ENCODE measurements at places on chromosomes 2 and 18.
A peak's percentile ranks its signal among the peaks of the same experiment; 100 is the strongest.

GRCh38 chr2:172612051-172612450 is 56.2 kb downstream of the PDK1 start:
- DNase-seq: no peak

- no peak for DNase-seq
Observed at GRCh38 chr2:26772064-26773001, 8.2 kb downstream of the SLC35F6 start.

GRCh38 chr2:172723286-172723685 is 12.4 kb upstream of the RAPGEF4 start:
- DNase-seq: no peak

GRCh38 chr2:239804161-239805042 is 220.7 kb downstream of the NDUFA10 start:
- DNase-seq: no peak

DNA sequence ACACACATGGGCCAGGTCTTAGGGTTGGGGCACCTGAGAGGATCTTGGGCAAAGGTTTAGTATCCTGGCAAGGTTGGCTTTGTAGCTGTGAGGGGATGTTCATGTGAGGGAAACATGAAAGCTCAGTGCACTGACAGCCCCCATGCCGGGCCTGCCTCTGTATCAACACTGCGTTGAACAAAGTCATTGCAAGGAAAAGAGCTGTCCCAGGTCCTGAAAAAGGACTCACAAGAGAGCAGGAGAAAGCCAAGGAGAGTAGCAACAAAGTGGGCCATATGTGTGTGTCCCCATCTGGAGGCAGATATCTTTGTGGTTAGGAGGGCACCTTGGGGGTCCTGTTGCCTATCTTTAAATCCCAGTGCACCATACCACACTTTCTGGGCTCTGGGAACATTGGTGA is 237.8 kb upstream of the THSD7B start:
- DNase-seq: no peak

DNA sequence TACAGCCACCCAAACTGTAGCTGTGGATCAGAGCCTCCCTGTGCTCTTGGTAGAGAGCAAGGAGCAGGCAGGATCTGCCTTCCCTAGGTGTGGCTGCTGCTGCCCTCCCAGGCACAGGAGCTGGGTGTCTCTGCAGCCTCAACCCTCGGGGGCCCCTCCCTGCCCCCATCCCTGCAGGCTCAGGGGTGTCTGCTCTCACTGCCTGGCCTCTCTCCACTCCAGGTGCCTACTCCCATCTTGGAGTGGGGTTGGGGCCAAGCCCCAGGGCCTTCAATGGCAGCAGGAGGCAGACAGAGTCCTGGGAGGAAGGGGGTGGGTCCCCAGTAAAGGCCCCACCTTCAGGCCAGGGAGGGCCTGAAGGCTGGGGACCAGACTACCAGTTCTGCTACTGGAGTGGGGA is 189.7 kb upstream of the OSR1 start:
- no peak for DNase-seq

- DNase-seq: peak; percentile 85
Observed at GRCh38 chr2:219452361-219453317, 18.0 kb downstream of the SPEG start.

- DNase-seq: no peak
Observed at GRCh38 chr18:22363867-22364463, 53.8 kb downstream of the CTAGE1 start.

- no peak for DNase-seq
Observed at GRCh38 chr2:143505542-143505941, 376.3 kb downstream of the ARHGAP15 start.

- no peak for DNase-seq
Observed at GRCh38 chr2:191010887-191011885, 2.8 kb downstream of the STAT1 start.

DNA sequence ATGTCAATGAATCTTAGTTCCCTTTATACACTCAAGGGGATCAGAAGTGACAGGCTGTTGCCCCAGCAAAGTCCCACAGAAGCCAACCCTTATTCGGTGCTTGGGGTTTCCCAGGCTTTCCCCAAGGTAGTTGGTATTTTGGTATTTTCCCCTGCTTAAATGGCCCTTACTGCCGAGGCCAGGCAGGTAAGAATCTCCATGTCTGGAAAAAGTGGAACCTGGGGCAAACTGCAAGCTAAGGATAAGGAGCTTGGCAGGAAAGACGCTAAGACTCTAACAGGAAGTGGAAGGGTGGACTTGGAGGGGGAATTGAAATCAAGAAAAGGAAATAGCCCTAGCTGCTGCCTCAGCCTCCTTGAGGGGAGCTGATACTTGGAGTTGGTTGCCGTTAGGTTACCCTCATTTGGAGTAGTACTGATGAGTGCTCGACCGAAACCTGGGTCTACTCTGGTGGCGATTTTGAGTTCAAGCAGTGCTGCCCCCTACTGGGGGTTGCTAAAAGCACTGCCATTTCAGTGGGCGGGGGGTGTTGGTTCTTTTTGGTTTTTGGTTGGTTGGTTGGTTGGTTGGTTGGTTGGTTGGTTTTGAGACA is 3.3 kb upstream of the GPBAR1 start:
- peak; percentile 5 for DNase-seq

DNA sequence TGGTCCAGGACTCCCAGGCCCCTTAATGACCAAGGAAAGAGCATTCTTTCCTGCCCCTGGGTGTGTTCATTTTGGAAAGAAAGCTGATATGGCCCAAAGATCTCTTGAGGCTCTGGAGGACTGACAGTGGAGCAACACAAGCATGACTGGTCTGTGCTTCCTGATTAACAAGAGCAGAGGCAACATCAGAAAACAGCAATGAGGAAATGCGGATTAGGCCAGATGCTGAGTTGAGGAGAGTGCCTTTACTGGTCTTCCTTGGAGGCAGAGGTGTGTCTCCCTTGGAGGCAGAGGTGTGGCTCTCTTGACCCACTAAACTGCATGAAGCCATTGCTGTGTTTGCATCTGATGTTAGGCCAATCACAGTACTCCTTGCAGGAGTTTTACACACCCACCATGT is 19.9 kb downstream of the IL36B start:
- no peak for DNase-seq

DNA sequence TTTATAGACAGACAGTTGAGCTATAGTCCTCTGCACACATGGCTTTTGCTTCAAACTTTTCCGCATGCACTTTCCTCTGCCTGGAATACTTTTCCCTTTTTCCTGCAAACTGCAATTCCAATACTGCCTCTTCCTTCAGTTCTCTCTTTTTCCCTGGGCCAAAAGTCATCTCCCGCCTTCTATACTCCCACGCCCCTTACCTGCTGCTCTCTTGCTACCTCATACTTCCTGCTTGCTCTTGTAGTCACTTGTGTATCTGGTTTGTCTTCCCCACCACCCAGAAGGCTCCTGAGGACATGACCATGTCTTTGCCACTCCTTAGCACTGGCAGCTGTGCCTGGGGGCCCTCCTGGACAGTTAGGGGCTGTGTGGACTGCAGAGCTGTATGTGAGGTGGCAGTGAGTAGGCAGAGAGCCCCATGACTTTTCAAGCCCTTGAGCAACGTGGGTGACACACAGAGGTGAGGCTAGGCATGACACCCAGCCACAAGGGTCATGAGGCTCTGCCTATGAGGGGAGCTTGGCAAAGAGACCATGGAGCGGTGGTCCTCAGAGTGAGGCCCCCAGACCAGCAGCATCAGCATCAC is 23.2 kb downstream of the SPEG start:
- no peak for DNase-seq

- no peak for DNase-seq
Observed at GRCh38 chr18:3152294-3152693, 67.5 kb downstream of the MYOM1 start.

DNA sequence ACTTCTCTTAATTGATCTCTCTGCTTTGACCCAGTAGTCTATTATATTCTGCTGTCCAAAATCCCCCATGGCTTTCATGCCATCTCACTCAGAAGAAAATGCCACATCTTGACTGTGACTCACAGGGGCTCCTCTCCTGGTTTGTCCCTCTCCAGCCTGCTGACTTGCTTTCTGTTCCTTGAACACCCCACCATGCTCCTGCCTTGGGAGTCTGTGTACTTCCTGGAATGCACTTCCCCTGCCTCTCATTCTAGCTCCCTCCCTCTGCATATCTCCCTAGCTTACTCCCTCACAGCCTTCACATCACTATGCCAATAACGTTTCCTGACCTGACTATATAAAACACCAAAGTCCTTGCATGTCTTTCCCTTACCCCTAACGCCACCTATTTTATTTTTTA is 167.2 kb downstream of the TRIB2 start:
- no peak for DNase-seq

DNA sequence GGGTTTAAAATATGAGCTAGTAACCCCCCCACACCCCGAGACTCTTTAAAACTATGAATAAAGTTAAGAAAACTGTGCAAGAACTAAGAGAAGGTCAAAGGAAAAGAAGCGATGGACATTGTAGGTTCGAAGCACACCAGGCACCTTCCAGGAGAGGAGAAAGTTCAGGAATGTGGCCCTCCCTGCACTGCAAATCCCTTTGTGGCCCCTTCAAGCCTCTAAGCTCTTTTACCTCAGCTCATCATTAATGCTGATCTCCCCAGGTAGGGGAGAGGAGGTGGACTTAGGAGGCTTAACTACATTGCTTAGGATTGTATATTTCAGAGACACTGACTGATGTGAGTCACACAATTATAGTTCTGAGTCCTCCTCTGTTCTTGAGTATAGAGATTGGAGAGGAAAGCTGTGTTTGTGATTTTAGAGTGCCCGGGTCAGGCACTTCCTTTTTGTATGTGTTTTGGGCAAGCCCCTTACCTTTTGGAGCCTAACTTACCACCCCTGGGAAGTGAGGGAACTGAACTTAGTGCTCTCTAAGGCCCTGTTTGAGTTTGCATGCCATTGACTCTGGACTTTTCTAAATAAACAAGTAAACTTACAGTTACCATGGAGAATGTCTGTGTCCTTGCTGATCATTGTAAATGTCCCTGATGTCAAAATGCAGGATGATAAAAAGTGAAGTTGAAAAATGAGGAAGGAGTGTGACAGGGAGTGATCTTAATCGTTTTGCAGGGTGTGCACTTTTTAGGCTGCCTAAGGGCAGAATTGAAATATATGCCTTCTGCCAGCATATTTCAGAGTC is 140.8 kb upstream of the ZEB2 start:
- no peak for DNase-seq

GRCh38 chr2:156907806-156908205 is 349.7 kb upstream of the GALNT5 start:
- DNase-seq: no peak

GRCh38 chr2:69764286-69765095 is 22.6 kb downstream of the ANXA4 start:
- no peak for DNase-seq

GRCh38 chr2:10057231-10058107 is 14.1 kb downstream of the KLF11 start:
- DNase-seq: peak; percentile 21

GRCh38 chr2:225173909-225174308 is 131.6 kb upstream of the DOCK10 start:
- no peak for DNase-seq

GRCh38 chr2:29218550-29219125 is 103.4 kb downstream of the CLIP4 start:
- no peak for DNase-seq

DNA sequence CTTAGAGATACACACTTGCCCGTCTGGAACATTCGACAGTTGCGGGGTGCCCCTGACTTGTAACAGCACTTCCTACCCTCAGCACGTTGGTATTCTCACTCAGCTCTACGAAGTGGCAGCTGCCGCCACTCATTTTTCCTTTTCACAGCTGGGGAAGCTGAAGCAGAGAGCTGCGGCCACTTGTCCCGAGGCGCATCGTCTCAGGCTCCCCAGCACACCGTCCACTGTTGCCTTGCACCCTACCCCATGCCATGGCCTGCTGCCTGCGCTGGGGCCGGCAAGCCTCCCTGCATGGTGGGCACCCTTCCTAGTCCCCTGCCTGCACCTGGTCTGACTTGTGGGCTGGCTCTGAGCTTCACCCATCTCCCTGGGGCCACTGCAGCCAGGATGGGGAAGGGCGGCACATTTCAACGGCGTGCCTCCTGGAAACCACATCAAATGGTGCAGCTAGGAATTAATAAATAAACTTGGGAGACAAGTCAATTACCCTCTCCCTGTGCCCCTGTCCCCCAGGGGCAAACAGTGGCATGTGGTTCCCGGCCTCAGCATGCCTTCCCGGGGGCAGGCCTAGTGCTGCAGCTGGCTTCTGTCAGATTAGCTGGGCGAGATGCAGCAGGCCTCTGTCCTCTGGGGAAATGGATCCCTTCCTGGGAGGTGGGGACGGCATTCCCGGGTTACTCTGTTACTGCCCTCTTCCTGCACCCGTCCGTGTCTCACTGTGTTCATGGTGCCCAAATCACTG is 64.7 kb upstream of the HAAO start:
- no peak for DNase-seq

GRCh38 chr18:4282954-4283353 is 172.2 kb downstream of the DLGAP1 start:
- DNase-seq: no peak

- DNase-seq: no peak
Observed at GRCh38 chr2:119012345-119013301, 70.6 kb downstream of the MARCO start.

DNA sequence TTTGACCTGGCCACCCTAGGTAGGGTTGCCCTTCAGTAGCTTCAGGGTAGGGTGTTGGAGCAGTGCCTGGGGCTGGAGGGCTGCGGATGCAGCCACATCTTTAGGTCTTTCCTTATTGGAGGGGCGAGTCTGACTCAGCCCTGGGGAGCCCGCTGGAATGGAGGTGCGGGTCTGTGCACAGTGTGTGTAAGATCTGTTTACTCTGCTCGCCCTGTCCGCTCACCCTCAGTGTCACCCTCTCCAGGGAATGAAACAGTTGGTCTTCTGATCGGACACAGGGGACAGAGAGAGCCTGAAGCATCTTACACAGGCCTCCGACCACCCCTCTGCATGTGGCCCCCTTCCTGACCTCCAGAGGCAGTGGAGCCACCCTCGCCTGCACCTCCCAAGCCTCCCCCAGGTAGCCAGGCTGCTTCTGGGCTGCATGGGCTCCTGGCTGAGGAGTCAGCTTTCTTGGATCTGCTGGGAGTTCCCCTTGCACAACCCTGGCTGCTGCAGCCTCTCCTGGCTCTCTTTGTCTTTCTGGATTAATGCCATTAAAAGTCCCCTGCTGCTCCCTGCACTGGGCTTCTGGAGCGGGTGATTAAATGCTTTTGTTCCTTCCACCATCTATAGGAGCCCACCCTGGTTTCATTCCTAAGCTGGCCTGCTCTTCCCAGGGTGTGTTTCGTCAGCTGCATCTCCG is 82.6 kb downstream of the ASB1 start:
- DNase-seq: no peak
